ENCODE measurements at places on chromosomes 1 and 21. TPM values are rescaled to one million over a fixed set of nuclear protein-coding genes. Genes with fewer than 3 reads are reported as not detected.

- H3K36me3 ChIP-seq = no peaks in the 10 kb centered on the region
- H3K4me3 ChIP-seq = no peak overlapping the region
- H3K27ac ChIP-seq = no peak overlapping the region
- no peaks in the 10 kb centered on the region for H3K27me3 ChIP-seq
- no peak for DNase-seq
- H3K4me1 ChIP-seq = no peaks in the 10 kb centered on the region
These were observed 130.6 kb upstream of the BRINP3 start for GRCh38 chr1:190608282-190608681.

Gene PEX10
- total RNA-seq = 12.0 TPM

Gene PLEKHA6
- total RNA-seq = 16.6 TPM

DNA sequence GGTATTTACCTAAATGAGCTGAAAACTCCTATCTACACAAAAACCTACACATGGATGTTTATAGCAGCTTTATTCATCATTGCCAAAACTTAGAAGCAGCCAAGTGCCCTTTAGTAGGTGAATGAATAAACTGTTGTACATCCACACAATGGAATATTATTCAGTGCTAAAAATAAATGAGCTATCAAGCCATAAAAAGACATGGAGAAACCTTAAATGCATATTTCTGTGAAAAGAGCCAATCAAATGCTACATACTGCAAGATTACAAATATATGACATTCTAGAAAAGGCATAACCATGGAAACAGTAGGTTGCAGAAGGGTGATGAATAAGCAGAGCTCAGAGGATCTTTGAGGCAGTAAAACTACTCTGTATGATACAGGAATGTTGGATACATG is 23.3 kb downstream of the ABCB10 start:
- H3K27me3 ChIP-seq = no peaks in the 10 kb centered on the region
- no peak overlapping the region for H3K27ac ChIP-seq
- no peak for DNase-seq
- no peak overlapping the region for H3K4me3 ChIP-seq
- no peaks in the 10 kb centered on the region for H3K36me3 ChIP-seq
- H3K4me1 ChIP-seq = no peaks in the 10 kb centered on the region

- H3K36me3 ChIP-seq = no peaks in the 10 kb centered on the region
- no peak overlapping the region for H3K4me3 ChIP-seq
- peaks cover 11% of the 10 kb centered on the region for H3K4me1 ChIP-seq
- no peak for DNase-seq
- no peak overlapping the region for H3K27ac ChIP-seq
- H3K27me3 ChIP-seq = no peaks in the 10 kb centered on the region
These were observed 10.3 kb downstream of the CAP1 start for GRCh38 chr1:40050863-40051262.

All from right lobe of liver (tissue), 6 donors.